GM12878 (cell line): ENCODE measurements at places on chromosomes 11 and 22. TPM values are rescaled to one million over a fixed set of nuclear protein-coding genes. Genes with fewer than 3 reads are reported as not detected.

The SCGB2A2 gene
- polyA plus RNA-seq: not detected in 2 replicates

DNA sequence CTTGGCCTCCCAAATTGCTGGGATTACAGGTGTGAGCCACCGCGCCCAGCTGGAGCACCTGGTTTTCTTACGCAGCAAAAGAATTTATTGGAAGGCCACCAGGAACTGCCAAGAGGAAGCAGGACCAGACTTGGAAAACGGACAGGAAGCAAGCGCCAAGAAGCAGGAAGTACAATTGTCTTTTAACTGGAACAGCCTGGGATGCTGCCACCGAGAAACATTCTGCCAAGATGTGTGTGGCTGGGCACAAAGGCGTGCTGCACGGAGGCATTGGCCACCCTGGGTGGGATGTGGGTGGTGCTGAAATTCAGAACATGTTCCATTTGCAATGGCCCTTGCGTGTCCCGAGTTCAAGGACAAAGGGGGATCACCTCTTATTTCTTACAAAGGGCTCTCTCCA, 15.4 kb downstream of the SLC3A2 start:
- no peak overlapping the region for H3K4me3 ChIP-seq
- no peak overlapping the region for H3K27ac ChIP-seq
- DNase-seq: no peak
- no peaks in the 10 kb centered on the region for H3K4me1 ChIP-seq

DNA sequence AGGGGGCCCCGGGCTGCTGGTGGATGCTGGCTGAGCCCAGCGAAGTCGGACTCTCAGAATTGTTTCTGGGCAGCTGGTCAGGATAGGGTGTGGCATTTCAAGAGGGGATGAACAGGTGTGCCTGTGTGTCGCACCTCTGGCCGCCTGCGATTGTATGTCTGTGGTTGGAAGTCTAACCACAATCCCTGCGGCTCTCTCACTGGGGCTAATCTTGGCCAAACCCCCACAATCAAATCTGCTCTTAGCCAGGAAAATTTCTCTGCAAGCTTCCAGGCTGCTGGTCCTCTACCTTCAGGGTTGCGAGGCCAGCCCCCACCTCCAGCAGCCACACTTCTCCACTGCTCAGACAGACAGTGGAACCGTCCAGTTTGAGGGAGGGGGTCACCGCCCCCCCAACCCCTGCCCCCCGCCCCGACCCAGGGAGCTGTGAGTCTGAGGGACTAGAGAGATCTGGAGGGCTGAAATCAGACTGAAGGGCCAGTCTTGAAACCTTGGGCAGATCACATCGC, 953 bp downstream of the ATG16L2 start:
- DNase-seq: no peak
- peaks cover 7% of the 10 kb centered on the region; the same call in 1 of the 2 replicates for H3K4me1 ChIP-seq
- no peaks in the 10 kb centered on the region for H3K27me3 ChIP-seq
- H3K27ac ChIP-seq: peak overlapping the region; percentile 98
- peak overlapping the region; percentile 89 for H3K4me3 ChIP-seq
- peaks cover 7% of the 10 kb centered on the region; the same call in 1 of the 2 replicates for H3K36me3 ChIP-seq

DNA sequence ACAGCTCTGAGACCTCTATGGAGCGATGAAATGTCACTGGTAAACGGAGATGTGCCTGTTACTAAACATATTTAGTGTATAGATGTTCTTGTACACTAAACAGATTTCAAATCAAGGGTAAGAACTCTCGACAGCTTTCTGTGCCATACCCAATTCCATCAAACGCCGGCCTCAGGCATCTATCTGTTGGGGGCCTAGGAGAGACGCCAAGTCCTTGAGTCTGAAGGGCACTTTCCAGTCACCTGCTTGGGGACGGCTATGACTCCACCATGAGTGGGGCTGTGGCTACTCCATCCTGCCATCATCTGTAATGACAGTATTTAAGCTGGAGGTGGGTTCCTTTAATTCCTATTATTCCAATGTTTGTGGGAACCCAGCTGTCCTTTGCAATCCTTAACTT, 87.8 kb downstream of the SHANK2 start:
- no peaks in the 10 kb centered on the region for H3K4me1 ChIP-seq
- no peak overlapping the region for H3K4me3 ChIP-seq
- no peaks in the 10 kb centered on the region for H3K27me3 ChIP-seq
- DNase-seq: no peak
- H3K36me3 ChIP-seq: no peaks in the 10 kb centered on the region

DNA sequence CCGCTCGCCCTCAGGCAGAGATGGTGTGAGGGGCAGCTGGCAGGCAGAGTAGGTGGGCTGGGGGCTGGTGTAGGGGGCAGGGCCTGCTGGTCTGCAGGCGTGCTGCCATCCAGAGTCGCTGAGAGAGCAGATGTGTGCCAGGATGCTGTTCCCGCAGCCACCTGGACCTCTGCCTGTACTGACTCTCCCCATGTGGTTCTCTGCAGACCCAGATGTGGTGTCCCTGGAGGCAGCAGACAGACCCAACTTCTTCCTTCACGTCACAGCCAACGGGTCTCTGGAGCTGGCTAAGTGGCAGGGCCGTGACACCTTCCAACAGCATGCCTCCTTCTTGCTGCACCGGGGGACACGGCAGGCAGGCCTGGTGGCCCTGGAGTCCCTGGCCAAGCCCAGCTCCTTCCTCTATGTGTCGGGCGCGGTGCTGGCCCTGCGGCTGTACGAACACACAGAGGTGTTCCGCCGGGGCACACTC, 58.6 kb downstream of the OTOG start:
- H3K36me3 ChIP-seq: no peaks in the 10 kb centered on the region
- H3K27ac ChIP-seq: no peak overlapping the region
- no peak for DNase-seq
- no peaks in the 10 kb centered on the region for H3K27me3 ChIP-seq
- H3K4me3 ChIP-seq: no peak overlapping the region
